GM12864 (cell line): ENCODE measurements at places on chromosomes 12 and 14.
A peak's percentile ranks its signal among the peaks of the same experiment; 100 is the strongest.

DNA sequence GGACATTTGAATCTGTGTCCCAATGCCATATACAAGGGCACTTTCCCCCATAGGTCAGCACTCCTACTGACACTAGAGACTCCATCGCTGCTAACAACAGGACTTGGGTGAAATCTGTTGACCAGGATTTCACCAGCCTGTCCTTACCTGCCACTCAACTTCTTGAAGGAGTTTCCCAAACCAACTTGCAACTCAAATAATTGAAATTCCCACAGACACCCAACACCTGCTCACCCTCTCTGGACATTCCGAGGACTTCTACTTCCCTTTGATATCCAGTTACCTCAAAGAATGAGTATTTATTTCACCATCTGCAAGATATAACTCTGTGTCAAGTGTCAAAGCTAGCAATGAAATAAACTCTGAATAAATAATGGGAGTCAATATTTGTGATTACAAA lies 44.6 kb downstream of the LLPH start:
- no peak for DNase-seq

GRCh38 chr12:25977047-25977446 lies 18.6 kb downstream of the RASSF8 start:
- no peak for DNase-seq

GRCh38 chr12:87861791-87862190 lies 167.4 kb downstream of the C12orf50 start:
- no peak for DNase-seq

GRCh38 chr12:19482551-19483109 lies 43.3 kb downstream of the AEBP2 start:
- DNase-seq, result peak; percentile 81
